ENCODE measurements at places on chromosomes 3 and 15.
A peak's percentile ranks its signal among the peaks of the same experiment; 100 is the strongest.

GRCh38 chr3:30658328-30659052 is 52.1 kb downstream of the TGFBR2 start:
- DNase-seq: no peak

GRCh38 chr15:72319360-72319984 is 485 bp downstream of the CELF6 start:
- no peak for DNase-seq

- DNase-seq: no peak
Measured at GRCh38 chr15:40249477-40250303, 10.8 kb downstream of the PAK6 start.

DNA sequence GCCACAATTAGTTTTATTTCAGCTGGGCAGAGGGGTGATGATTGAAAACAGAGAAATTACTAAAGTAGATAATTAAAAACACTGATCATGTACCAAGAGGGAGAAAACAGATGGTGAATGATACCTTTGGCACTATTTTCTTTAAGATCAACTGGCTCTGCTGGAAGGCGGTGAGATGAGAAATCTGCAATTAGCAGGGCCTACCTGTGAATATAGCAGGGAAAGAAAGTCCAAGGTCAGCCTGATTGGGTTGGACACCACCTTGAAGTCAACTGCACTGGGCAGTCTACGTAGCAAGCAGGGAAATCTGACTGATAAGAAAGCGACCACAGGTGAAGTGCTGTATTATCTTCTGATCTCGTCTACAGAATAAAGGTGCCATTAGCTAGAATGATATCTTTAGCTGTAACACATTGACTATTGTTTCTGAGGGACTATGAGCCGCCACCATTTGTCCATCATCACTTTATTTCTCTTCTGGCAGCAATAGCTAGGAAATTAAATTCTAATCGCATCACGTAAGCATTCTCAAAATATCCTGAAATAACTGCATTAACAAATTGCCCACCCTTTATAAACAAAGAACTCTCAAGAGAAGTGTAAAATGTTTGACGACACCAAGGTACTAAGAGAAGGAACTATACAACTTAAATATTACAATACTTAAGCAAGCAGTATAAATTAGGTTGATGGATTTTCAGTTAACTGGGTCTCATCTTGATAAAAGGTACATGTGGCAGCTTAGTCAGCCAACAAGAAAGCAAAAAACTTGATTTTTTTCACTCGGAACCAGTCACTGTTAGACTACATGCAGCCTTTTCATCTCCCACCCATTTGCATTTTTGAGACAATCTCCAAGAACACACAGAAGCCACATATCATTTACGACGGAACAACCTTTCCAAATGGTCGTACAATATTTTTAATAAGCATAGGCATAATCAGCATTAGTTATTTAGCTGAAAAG is 1.3 kb downstream of the NEDD4 start:
- no peak for DNase-seq

DNA sequence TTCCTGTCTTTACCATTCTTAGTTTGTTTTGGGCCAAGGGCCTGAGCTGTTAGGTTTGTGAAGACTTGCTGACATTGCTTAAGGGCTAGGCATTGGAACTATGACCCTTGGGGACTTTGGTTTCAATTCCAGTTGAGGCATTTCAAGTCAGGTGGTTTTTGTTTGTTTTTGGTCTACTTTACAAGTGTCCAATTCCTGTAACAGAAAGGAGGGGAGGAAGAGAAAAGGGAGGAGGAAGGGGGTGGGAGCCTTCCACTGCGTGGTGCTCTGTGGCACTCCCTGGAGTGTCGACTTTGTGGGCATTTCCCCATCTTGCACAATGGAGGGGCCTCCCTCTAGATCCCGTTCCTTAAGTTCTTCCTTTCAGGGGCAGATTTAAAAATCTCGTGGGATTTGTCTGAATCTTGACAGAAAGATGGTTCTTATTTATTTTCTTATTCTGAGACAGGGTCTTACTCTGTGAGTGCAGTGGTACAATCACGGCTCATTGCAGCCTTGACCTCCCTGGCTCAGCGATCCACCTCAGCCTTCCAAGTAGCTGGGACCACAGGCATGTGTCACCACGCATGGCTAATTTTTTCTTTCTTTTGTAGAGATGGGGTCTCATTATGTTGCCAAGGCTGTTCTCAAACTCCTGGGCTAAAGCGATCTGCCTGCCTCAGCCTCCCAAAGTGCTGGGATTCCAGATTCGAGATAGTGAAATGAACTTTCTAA is 59.5 kb upstream of the RYK start:
- no peak for DNase-seq

- no peak for DNase-seq
Measured at GRCh38 chr3:45168451-45168850, 22.3 kb upstream of the CDCP1 start.

DNA sequence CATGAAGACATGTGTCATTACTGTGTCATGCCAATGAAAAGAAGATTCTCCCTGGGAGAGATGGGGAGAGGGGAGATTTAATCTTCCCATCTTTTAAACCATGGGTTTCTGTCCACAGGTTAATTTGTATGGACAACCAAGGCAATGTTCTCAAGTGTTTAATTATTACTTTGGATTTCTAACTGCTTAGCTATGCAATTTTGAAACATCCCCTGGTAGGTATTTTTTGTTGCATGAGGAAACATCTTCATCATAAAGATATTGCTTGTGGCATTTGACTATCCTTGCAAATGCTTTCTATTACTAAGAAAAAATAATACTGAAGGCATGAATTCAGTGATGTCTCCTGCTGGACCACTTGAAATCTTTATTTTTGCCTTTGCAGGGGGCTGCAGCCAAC is 326.6 kb upstream of the TPM1 start:
- no peak for DNase-seq

DNA sequence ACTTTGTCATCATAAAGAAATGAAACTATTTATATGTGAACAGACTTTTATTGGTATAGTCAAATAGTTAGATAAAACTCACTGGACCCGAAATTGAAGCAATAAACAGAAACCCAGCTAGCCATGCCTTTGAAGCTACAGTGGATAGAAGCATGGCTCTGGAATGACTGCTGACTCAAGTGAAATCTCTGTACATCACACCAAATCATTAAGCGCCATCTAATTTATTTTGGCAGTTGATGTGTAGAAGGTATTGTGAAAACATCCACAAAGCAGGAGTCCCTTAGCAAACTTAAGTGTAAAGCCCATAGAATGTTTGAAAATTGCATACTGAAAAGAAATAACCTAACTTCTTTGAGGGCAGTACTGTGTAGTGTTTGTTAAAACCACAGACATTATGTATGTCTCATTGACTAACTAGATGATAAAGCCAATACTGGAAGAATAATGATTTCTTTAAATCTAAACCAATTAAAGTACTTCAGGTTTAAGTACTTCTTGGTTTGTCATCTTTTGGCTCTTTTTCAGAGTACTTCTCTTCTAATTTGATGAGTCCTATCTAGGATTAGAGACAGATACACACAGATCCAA is 42.8 kb upstream of the FBXL22 start:
- DNase-seq: no peak

DNA sequence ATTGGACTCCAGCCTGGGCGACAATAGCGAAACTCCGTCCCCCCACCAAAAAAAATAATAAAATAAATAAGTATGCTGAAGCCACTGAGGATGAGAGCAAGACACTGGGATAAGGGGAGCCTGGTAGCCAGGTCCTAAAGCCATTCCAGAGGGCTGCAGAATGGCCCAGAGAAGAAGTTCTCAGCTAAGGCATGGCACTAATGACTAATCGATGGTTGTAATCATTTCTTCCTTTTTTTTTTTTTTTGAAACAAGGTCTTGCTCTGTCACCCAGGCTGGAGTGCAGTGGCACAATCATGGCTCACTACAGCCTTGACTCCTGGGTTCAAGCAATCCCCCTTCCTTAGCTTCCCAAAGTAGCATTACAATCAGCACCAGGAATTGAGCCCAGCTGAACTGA is 25.6 kb upstream of the ZNF774 start:
- no peak for DNase-seq

- DNase-seq: no peak
Measured at GRCh38 chr3:185950728-185951127, 12.9 kb upstream of the TRA2B start.

- DNase-seq: no peak
Measured at GRCh38 chr15:98439523-98439942, 208.8 kb upstream of the IGF1R start.

GRCh38 chr15:25568751-25569150 is 129.9 kb upstream of the UBE3A start:
- DNase-seq: no peak

- DNase-seq: no peak
Measured at GRCh38 chr3:105826778-105827634, 41.8 kb downstream of the CBLB start.

DNA sequence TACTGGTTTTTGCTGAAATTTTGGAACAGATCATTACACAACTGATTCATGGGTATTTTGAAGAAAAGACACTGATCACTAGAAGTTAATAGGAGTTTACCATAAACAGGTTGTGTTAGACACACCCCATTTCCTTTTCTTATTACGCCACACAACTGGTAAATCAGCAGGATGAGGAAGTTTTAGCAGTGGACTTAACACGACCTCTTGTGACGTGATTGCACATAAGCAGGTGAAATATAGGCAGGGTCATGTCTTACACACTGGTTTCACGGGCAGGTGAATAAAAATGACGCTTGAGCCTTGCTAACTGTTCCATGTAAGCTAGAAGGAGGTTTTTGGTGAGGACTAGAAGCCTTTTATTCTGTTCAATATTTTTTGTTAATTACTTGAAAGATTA is 27.1 kb upstream of the TPRG1 start:
- DNase-seq: no peak

DNA sequence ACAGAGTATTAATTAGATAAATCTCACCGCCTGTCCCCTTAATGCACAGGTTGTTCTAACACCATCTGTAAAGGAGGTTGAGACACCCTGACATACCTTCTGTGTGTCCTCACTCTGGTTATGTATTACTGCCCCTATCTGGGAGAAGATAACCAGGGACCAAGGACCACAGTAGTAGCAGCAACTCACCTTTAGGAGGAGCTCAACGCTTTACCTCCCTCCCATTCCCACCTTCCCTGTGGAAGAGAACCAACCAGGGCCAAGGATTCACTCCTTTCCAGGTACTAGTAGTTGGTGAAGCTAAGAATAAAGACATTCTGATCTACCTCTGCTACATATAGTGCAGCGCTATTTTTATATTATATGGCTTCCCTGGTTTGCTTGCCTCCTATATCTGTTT is 232.6 kb downstream of the MEX3B start:
- no peak for DNase-seq

GRCh38 chr15:67760901-67761300 is 64.4 kb upstream of the SKOR1 start:
- DNase-seq: no peak

DNA sequence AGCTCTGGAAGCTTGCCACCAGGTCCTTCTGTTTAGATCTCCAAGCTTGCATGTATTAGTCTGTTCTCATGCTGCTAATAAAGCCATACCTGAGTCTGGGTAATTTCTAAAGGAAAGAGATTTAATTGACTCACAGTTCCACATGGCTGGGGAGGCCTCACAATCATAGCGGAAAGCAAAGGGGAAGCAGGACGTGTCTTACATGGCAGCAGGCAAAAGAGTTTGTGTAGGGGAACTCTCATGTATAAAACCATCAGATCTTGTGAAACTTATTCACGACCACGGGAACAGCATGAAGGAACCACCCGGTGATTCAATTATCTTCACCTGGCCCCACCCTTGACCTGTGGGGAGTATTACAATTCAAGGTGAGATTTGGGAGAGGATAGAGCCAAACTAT is 147.0 kb upstream of the PROK2 start:
- no peak for DNase-seq

GRCh38 chr3:34279901-34280300 is 481.5 kb downstream of the PDCD6IP start:
- no peak for DNase-seq

DNA sequence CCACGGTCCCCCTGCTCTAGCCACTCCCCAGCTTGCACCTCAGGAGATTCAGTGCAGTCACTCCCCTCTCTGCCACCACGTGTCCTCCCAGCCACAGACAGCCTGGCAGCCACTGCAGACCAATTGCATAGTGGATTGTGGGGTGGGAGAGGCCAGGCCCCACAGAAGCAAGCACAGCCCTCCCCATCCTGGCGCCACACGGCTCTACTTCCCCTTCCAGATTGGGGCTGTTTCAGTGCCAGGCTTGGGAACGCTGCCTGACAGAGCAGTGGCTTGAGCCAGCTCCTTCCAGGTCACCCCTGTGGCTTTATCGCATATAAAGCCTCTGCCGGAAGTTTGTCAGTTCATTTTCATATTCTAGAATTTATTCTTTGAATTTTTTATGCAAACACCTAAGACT is 90.7 kb downstream of the TMEM266 start:
- DNase-seq: no peak

- DNase-seq: no peak
Measured at GRCh38 chr3:119660474-119661440, at the start of gene POPDC2. POPDC2 (minus strand) TSS chr3:119660589; CDS start chr3:119660423, 166 bp downstream.

DNA sequence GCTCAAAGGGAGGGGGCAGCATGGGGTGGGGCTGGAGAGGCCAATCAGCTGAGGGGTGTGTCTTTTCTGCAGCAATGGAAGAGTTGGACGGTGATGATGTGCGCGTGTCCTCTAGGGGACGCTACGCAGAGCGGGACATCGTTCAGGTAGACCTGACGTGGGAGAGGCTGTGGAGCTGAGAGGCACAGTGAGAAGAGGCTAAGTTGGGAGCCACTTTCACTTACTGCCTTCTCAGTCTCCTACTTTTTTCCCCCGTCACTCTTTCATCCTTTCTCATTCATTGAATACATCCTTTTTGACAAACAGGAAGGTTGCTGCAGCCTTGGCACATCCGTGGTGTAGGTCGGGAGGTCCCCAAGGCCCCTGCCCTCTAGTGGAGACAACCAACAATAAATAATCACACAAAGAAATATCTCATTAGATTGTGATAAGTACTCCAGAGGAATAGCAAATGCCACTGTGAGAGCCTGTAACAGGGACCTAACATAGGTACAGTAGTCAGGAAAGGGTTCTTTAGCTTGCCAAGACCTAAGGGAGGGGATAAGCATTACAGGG is 4.4 kb upstream of the BRPF1 start:
- peak; percentile 16 for DNase-seq

DNA sequence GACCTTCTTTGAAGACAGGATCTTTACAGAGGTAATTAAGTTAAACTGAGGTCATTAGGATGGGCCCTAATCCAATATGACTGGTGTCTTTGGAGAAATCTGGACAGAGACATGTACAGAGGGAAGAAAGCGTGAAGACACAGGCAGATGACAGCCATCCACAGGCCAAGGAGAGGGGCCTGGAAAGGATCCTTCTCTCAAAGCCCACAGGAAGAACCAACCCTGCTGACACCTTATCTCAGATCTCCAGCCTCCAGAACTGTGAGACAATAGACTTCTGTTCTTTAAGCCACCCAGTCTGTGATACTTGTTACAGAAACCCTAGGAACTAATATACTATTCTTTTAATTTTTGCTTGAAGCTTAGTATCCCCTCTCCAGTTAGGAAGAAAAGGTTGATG is 74.2 kb downstream of the WDR76 start:
- DNase-seq: no peak

- DNase-seq: no peak
Measured at GRCh38 chr3:186670155-186670554, 4.3 kb downstream of the HRG start.

GRCh38 chr3:87546216-87546615 is 269.8 kb upstream of the POU1F1 start:
- no peak for DNase-seq
